ENCODE measurements at places on chromosomes 7 and 10. TPM values are rescaled to one million over a fixed set of nuclear protein-coding genes. Genes with fewer than 3 reads are reported as not detected.

Gene SLC39A12
- not detected for total RNA-seq

- H3K27me3 ChIP-seq: no peaks in the 10 kb centered on the region
- no peak overlapping the region for H3K4me3 ChIP-seq
- peaks cover 46% of the 10 kb centered on the region for H3K4me1 ChIP-seq
- DNase-seq: no peak
- H3K36me3 ChIP-seq: no peaks in the 10 kb centered on the region
Measured at GRCh38 chr7:40701836-40702551, 567.2 kb downstream of the SUGCT start.

Gene TSPAN12
- 1.8 TPM for total RNA-seq

- H3K36me3 ChIP-seq: no peaks in the 10 kb centered on the region
- peak overlapping the region; percentile 54 for H3K27ac ChIP-seq
- H3K4me3 ChIP-seq: no peak overlapping the region
- H3K4me1 ChIP-seq: peaks cover 45% of the 10 kb centered on the region
- no peaks in the 10 kb centered on the region for H3K27me3 ChIP-seq
Measured at GRCh38 chr7:151429560-151430331, 10.2 kb downstream of the CRYGN start.

DNA sequence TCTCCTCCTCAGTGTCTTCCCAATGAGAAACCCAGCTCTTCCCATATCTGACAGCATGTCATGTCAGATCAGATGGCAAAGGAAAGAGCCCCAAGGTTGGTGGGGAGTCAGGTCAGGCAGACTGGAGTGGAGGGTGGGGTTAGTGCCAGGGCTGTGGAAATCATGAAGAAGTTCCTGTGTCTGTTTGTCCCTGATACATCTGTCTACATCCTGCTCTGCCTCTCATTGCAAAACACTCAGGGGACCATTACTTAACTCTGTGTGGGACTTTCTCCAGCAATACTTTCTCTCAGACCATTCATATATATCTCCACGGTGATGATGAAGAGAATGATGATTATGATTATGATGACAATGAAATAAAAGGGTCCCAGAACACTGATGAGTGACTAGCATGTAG, 3.3 kb downstream of the PRRT4 start:
- H3K4me1 ChIP-seq: peaks cover 5% of the 10 kb centered on the region
- no peak overlapping the region for H3K4me3 ChIP-seq
- H3K27me3 ChIP-seq: peaks cover 64% of the 10 kb centered on the region
- no peaks in the 10 kb centered on the region for H3K36me3 ChIP-seq
- H3K27ac ChIP-seq: no peak overlapping the region

- no peak for DNase-seq
- H3K4me3 ChIP-seq: no peak overlapping the region
- H3K27ac ChIP-seq: peak overlapping the region; percentile 31
- H3K4me1 ChIP-seq: peaks cover 20% of the 10 kb centered on the region
Measured at GRCh38 chr10:79335470-79336235, 11.6 kb upstream of the PPIF start.

DNA sequence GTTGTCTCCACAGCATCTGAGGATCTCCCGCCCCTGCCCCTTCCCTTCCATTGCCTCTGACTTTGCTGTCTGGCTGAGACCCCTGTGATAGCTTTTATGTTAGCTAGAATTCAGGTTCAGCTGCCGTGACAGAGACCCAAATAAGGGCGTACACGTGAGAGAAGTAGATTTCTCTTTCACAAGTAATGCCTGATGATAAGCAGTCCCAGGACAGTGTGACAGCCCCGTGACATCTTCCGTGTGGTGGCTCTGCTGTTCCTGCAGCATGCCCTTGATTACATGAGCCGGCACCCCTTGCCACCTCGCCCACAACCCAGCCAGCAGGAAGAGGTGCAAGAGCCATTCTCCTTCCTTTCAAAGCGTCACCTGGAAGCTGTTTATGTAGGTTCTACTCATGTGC, 130.9 kb upstream of the PODXL start:
- no peak overlapping the region for H3K4me3 ChIP-seq
- no peaks in the 10 kb centered on the region for H3K36me3 ChIP-seq
- DNase-seq: no peak
- no peak overlapping the region for H3K27ac ChIP-seq
